ENCODE measurements at places on chromosomes 11 and 22.

- DNase-seq = no peak
These were observed 106.0 kb upstream of the ISX start for GRCh38 chr22:34960005-34960404.

- DNase-seq = peak; percentile 74
These were observed 13.9 kb downstream of the DUSP8 start for GRCh38 chr11:1557904-1558774.

DNA sequence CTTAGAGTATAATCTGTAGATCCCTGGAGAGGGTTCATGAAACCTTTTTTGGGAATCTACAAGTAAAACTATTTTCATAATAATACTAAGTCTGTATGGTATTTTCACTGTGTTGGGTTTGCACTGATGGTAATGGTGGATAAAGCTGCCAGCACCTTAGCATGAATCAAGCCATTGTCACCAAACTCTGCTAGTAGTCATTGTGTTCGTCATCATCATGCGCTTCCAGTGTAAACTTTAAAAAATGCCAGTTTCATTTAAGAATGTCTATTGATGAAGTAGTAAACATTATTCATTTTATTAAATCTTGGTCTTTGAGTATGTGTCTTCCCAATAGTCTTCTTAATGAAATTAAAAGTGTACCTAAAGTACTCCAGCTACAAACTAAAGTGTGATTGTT is 15.0 kb downstream of the ALKBH3 start:
- no peak for DNase-seq

GRCh38 chr22:42716649-42717127 is 4.0 kb downstream of the A4GALT start:
- DNase-seq = no peak

DNA sequence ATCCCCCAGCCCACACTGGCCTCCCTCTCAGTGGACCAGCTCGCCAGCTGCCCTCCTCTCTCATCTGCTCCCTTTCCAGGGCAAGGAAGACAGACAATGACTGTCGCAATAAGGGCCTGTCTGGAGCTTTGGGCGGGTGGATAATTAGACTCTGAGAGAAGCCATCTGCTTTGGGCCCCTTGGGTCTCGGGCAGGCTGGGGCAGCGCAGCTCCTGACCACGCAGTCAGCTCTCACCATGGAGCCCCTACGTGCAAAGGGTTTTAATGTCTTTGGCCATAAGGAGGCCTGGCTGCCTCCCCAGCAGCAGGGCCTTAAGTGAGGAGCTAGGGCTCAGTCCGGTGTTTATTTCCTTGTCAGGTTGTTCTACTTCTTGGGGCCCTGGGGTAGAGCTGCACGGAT is 153.9 kb downstream of the CHST1 start:
- no peak for DNase-seq

- DNase-seq = peak; percentile 5
These were observed 25.0 kb upstream of the CACNG2 start for GRCh38 chr22:36728505-36728904.

DNA sequence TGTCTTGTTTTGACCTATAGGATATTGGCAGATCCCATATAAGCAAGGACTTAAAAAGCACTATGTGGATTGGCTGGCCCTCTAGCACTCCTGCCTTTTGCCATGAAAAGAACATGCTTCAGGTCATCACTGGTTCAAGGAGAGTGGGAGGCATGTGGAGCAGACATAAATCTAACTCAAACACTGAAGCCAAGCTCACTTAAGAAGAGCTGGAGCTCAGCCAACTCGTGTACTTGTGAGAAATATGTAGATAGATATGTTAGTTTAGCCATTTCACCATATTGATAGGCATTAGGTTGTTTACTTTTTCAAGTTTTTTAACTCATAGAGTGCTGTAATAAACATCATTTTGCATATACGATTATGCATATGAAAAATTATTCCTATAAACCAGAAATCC is 19.9 kb upstream of the BBOX1 start:
- no peak for DNase-seq

- DNase-seq = no peak
These were observed 143.3 kb upstream of the THY1 start for GRCh38 chr11:119566319-119566718.

GRCh38 chr22:49997251-49997599 is 15.3 kb downstream of the IL17REL start:
- no peak for DNase-seq

DNA sequence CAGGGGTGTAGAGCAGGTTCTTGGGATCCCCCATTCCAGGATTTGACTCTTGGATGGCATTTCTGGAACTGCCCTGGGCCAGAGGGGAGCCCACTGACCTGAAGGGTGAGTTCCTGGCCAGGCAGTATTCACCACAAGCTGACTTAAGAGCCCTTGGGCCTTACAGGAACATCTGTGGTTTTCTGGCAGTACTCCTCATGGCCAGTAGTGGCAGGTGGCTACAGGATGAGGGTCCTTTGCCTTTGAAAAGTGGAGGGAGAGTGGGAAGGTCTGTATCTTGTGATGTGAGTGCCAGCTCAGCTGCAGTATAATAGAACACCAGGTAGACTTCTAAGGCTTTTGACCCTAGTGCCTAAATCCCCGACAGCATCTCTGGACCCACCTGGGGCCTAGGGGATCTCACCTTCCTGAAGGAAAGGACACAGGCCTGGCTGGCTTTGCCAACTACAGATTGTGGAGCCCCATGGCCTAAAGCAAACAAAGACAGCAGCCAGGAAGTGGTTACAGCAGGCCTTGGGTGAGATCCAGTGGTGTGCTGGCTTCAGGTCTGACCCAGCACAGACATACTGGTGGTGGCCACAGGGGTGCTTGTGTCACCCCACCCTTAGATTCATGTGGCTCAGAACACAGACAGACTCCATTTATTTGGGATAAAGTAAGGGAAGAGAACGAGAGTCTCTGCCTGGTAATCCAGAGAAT is 9.0 kb downstream of the OR51S1 start:
- DNase-seq = no peak

All from femur (tissue), 1 donor.